ENCODE measurements at places on chromosomes 4 and X.

DNA sequence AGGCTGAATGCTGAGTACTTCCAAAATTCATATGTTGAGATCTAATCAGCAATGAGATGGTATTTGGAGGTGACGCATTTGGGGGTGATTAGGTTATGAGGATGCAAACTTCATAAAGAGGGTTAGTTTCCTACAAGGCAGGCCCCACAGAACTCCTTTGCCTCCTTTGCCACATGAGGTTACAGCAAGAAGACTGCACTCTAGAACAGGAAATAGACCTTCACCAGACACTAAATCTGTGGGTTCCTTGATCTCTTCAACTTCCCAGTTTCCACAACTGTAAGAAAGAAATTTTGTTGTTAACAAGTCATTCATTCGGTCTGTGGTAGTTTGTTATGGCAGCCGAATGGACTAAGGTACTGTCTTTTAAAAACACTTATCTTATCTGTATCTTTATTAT, 681.9 kb upstream of the HS3ST1 start:
- DNase-seq: no peak

- no peak for DNase-seq
Observed at GRCh38 chr4:105979506-105979905, 84.2 kb downstream of the NPNT start.

DNA sequence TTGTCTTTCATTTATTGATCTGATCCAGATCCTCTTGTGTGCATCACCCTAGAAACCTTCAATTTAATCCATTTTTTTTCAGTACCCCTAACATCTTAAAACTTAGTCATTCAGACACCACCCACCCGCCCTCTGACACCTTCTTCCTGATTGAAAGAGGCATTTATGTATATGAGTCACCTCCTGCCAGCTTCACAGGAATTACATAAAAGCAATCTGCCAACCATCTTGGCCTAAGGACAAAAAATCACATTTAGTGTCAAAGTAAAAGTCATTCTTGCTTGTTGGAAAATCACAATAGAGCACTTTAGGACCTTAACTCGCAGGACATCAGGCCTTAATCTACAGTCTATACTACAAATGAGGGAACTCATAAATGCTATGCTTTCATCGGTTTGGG, 52.1 kb downstream of the NDST3 start:
- DNase-seq: no peak

- DNase-seq: no peak
Observed at GRCh38 chrX:154717824-154718223, 33.1 kb downstream of the GAB3 start.

GRCh38 chr4:141524116-141524515, 112.3 kb upstream of the IL15 start:
- no peak for DNase-seq

- no peak for DNase-seq
Observed at GRCh38 chr4:119162174-119162573, 26.5 kb downstream of the MYOZ2 start.

DNA sequence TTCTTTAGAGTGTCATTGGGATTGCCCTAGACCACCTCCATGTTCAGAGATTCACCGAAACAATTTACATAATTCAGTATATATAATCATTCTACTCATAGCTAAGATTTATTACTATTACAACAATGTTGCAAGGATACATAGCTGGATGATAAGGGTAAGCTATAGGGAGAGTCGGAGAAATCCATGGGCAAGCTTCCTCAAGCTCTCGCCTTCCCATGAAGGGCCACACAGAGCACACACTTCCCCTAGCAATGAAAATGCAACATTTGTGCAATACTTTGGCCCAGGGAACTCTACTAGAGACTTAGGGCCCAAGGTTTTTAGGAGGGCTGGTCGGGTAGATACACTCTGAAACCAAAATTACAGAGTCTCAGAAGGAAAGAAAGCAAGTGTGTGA, 49.7 kb upstream of the ABCG2 start:
- DNase-seq: no peak

DNA sequence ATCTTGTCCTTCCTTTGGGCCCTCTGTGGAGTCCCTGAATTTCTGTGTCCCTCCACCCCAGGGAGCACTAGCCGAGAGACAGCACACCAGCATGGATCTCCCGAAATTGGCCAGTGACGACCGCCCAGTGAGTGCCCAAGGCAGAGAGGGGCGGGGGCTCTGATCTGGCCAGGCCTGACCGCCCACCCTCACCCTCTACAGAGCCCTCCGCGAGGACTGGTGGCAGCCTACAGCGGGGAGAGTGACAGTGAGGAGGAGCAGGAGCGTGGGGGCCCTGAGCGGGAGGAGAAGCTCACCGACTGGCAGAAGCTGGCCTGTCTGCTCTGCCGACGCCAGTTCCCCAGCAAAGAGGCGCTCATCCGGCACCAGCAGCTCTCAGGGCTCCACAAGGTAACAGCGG, 8.4 kb upstream of the UBA1 start:
- no peak for DNase-seq

- DNase-seq: no peak
Observed at GRCh38 chrX:134868771-134869495, 121.9 kb upstream of the SMIM10 start.

- no peak for DNase-seq
Observed at GRCh38 chrX:10769696-10770619, 149.6 kb upstream of the MID1 start.

- DNase-seq: no peak
Observed at GRCh38 chr4:154722262-154722661, 21.5 kb upstream of the LRAT start.

DNA sequence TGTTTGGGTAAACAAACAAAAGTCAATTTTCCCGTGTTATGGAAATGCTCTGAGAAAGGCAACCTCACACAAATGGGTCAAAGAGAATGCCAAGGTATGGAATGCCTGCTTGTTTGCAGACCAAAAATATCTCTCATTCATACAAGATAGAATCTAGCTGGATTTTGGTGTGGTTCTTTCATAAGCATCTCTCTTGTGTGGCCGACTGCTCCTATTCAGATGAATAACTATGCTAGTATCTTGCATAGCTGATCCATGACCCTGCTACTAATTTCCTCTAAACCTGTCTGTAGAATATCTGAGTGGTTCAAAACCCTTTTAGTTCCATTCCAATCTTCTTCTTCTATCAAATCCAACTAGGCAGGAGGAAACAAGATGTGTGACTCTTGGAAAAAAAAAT, 28.2 kb upstream of the SORBS2 start:
- DNase-seq: no peak

- DNase-seq: no peak
Observed at GRCh38 chrX:56738670-56739069, 9.6 kb downstream of the NBDY start.

DNA sequence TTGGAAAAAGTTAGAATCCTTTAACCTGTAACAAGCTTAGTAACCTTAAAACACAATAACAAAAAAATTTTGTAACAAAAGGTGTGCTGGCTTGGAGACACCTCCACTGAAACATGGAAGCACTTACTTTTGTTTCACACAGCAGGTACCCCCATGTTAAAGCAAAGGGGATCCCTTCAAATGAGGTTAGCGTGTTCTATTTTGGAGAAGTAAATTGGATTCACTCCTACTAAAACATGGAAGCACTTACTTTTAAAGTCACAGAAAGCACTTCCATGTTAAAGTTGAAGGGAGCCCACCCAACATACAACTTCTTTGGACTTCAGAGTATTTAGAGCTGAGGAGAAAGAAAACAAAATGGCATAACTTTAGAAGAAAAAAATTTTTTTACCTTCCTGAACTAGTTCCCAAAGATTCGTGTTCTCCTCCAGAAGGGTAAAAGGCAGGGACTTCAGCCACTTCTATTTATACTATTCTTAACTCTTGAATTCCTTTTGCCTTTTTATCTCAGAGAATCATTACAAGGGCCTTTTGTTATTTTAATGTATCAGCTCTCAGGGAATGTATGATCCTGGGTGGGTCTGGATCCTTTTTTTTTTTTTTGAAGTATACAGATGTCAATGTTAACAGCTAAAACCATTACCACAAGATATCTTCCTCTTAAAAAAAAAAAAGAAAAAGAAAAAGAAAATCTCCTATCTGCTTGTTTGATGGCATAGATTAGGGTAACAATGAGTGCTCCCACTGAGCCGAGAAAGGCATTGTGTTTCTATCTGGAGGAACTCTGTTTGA, 11.5 kb downstream of the LARP7 start:
- DNase-seq: no peak

- no peak for DNase-seq
Observed at GRCh38 chr4:107564326-107564725, 155.7 kb downstream of the PAPSS1 start.

Data from effector memory CD4-positive, alpha-beta T cell (primary cell).